ENCODE measurements at places on chromosomes 2 and 18.

GRCh38 chr18:48791636-48792105 lies 159.1 kb downstream of the SMAD7 start:
- no peak for DNase-seq

DNA sequence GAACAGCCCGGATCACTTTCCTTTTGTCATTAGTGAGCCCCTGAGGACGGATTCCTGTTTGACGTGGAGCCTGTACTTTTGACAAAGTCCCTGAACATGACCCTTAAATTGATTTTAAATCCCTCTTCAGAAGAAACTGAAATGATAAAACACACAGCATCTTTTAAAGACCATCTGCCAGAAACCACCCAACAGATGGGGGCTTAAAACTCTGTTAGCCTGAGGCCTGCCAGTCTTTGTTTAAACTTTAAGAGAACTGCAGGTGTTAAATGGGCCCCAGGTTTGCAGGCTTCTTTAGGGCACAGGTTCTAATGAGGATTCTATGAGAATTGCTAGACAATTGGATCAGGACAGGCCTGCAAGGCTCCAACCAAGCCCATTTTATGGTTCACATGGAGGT lies 177.9 kb downstream of the ALK start:
- no peak for DNase-seq

DNA sequence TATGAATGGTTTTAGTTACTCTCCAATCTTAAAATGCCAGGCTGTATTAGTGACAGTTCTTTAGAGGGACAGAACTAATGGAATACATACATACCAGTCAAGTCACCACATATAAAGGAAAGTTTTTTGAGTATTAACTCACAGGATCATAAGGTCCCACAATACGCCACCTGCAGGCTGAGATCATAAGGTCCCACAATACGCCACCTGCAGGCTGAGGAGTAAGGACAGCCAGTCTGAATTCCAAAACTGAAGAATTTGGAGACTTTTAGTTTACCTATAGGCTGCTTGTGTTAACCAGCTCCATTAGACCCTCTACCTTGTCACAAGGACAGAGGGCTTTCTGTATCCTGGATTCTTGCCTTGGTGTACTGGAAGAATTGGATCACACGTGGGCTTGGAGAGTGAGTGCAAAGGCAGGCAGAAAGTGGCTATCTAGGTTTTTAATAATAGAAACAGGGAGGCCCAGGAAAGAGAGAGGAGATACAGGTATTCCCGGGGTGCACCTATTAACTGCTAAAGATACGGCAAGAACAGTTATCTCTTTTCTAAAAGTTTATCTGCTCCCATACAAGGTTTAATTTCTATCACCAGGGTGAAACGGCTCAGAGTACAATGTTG lies 234.9 kb upstream of the CYRIA start:
- DNase-seq, result no peak

GRCh38 chr2:76154981-76155380 lies 444.3 kb upstream of the GCFC2 start:
- no peak for DNase-seq

GRCh38 chr2:44753552-44754285 lies 187.8 kb upstream of the SIX3 start:
- DNase-seq, result no peak

GRCh38 chr2:79393806-79394484 lies 118.9 kb upstream of the CTNNA2 start:
- DNase-seq, result peak; percentile 95

DNA sequence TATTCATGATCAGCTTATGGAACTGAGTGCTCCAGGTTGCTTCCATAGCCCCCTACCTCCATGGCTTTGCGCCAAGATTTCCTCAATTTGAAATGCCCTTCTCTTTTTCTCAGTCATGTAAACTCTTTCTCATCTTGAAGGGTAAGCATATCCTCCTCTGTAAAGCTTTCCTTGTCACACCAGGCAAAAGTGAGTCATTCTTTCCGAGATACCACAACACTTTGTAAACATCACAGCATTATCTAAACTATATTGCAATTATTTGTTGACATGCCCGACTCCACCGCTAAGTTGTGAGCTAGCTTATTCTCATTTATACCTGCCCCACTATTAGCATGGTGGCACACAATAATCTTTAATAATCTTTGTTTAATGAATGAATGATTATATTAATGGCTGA lies 419.5 kb upstream of the CHST9 start:
- no peak for DNase-seq

GRCh38 chr18:73782405-73782804 lies 365.2 kb downstream of the FBXO15 start:
- DNase-seq, result no peak

GRCh38 chr2:231604101-231604684 lies 11.5 kb downstream of the TEX44 start:
- no peak for DNase-seq

- DNase-seq, result no peak
Measured at GRCh38 chr2:60465736-60466135, 87.7 kb downstream of the BCL11A start.

- DNase-seq, result no peak
Measured at GRCh38 chr2:101083613-101084012, 67.6 kb downstream of the TBC1D8 start.

GRCh38 chr18:79509536-79509930 lies 113.8 kb downstream of the NFATC1 start:
- no peak for DNase-seq

- DNase-seq, result peak; percentile 45
Measured at GRCh38 chr2:85308896-85309555, 18.8 kb downstream of the TGOLN2 start.

GRCh38 chr2:178844269-178844668 lies 37.0 kb upstream of the TTN start:
- peak; percentile 97 for DNase-seq

- no peak for DNase-seq
Measured at GRCh38 chr18:21798126-21798525, 57.5 kb downstream of the MIB1 start.

GRCh38 chr18:29191263-29191662 lies 1014.3 kb upstream of the CDH2 start:
- DNase-seq, result no peak

DNA sequence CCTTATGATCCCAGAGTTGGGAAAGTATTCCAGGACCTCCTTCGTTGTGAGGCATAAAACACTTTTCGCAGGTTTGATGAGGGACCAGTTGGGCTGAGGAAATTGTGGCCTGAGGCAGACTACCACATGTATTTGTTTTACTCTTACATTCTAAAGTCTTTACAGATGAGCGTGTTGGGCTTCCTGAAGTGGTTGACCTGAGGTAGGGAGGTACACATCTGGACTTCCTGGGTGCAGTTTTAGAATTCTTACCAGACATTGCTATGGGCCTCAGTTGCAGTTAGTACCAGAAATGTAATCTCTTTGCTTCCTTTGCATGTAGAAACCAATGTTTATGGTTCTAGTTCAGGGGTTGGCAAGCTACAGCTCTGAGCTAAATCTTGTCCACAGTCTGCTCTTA lies 48.7 kb downstream of the COA5 start:
- DNase-seq, result no peak

- DNase-seq, result peak; percentile 41
Measured at GRCh38 chr2:186348200-186348599, 137.9 kb upstream of the ZC3H15 start.

- peak; percentile 71 for DNase-seq
Measured at GRCh38 chr2:113138428-113139322, 11.3 kb downstream of the IL1RN start.

DNA sequence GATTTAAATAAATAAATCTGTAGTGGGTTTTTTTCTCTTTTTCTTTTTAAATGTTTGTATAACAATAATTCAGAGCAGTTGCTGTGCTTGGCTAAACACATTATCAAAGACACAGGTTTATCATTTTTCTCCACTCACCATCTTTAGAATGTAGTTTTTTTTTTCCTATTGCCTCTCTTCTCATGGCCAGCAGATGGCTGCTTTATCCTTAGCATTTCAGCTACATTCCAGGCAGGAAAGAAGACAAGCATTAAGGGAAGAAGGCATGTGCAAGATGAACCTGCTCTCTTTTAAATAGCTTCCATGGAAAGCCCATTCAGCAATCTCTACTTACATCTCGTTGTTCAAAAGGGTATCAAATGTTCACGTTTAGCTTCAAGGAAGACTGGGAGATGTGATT lies 42.6 kb downstream of the ARHGAP15 start:
- DNase-seq, result peak; percentile 80

GRCh38 chr2:233643128-233643527 lies 6.9 kb downstream of the UGT1A10 start:
- DNase-seq, result no peak

DNA sequence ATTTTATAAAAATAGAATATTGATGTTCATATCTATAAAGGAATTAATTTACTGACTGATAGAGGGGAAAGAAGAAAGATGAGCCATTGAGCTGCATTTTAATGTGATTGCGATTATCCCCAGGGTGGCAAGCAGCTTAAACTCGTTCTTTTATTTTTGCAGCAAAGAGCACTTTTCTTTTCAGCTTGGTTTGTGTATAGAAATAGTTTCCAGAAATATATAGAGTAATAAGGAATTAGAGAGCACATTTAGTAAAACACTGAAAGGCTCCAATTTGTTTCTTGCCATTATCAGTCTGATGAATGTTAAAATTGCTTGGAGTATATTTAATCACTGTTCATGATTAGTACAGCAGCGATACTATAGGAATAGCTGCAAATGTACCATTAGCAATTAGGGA lies 119.5 kb downstream of the MYO3B start:
- no peak for DNase-seq

GRCh38 chr2:236570081-236570868 lies 650 bp downstream of the ACKR3 start:
- DNase-seq, result no peak

Data from NCI-H2227 treated with DMSO at 0.1 percent for 48 hours (cell line).